ENCODE measurements at places on chromosomes 12 and 14.

- H3K4me1 ChIP-seq = peaks cover 4% of the 10 kb centered on the region
- H3K36me3 ChIP-seq = no peaks in the 10 kb centered on the region
- H3K4me3 ChIP-seq = no peak overlapping the region
- no peaks in the 10 kb centered on the region for H3K27me3 ChIP-seq
Observed at GRCh38 chr12:32118806-32119205, 12.2 kb downstream of the BICD1 start.

DNA sequence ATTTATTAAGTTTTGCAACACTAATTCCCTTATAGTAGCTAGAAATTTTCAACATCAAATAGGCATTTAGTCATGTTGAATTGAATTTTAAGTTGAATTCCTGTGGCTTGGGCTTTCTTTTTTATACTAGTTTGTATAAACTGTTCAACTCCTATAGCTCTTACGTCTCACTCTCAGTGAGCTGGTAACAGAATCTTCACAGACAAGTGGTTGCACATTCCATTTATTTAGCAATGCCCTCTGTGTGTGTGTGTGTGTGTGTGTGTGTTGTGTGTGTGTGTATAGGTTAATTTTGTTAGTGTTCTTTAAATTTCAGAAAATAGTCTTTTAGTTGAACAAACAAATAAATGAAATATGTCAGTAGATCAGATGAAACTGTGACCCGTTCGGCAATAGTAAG is 425.0 kb downstream of the NPAS3 start:
- no peak overlapping the region for H3K27ac ChIP-seq
- no peaks in the 10 kb centered on the region for H3K4me1 ChIP-seq
- no peaks in the 10 kb centered on the region for H3K27me3 ChIP-seq

DNA sequence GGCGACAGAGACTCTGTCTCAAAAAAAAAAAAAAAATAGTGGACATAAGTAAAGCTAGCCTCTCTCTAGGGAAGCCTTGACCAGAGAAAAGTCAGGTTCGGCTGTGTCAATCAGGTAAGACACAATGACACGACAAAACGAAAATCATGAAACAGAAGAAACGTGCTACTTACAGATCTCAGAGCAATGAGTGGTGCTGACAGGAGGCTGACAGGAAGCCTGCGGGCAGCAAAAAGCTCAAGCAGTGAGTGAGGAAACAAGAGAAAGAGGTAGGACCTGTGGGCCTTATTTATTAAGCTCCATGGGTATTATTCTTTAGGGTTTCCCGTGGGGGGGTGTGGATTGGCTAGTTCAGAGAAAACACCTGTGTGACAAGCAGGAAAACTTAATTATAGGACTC is 363.1 kb downstream of the KCNH5 start:
- no peak overlapping the region for H3K4me3 ChIP-seq
- no peaks in the 10 kb centered on the region for H3K36me3 ChIP-seq
- DNase-seq = no peak
- H3K4me1 ChIP-seq = no peaks in the 10 kb centered on the region
- H3K27ac ChIP-seq = no peak overlapping the region
- H3K27me3 ChIP-seq = no peaks in the 10 kb centered on the region

GRCh38 chr12:76303365-76303764 is 44.9 kb downstream of the BBS10 start:
- no peak for DNase-seq
- no peaks in the 10 kb centered on the region for H3K4me1 ChIP-seq
- H3K27ac ChIP-seq = no peak overlapping the region
- no peaks in the 10 kb centered on the region for H3K36me3 ChIP-seq
- H3K27me3 ChIP-seq = no peaks in the 10 kb centered on the region
- H3K4me3 ChIP-seq = no peak overlapping the region

GRCh38 chr12:11765421-11765816 is 115.9 kb downstream of the ETV6 start:
- H3K4me1 ChIP-seq = peaks cover 40% of the 10 kb centered on the region
- DNase-seq = no peak
- no peak overlapping the region for H3K4me3 ChIP-seq
- H3K27ac ChIP-seq = peak overlapping the region; percentile 82
